ENCODE measurements at places on chromosomes 11 and 22.

- H3K27me3 ChIP-seq = no peaks in the 10 kb centered on the region
- H3K27ac ChIP-seq = no peak overlapping the region
- H3K4me1 ChIP-seq = no peaks in the 10 kb centered on the region
- H3K4me3 ChIP-seq = no peak overlapping the region
- H3K36me3 ChIP-seq = no peaks in the 10 kb centered on the region
Observed at GRCh38 chr11:134655189-134655989, 243.3 kb upstream of the B3GAT1 start.

- H3K27ac ChIP-seq = no peak overlapping the region
- no peaks in the 10 kb centered on the region for H3K36me3 ChIP-seq
- H3K4me3 ChIP-seq = no peak overlapping the region
- no peak for DNase-seq
- peaks cover 5% of the 10 kb centered on the region for H3K27me3 ChIP-seq
- no peaks in the 10 kb centered on the region for H3K4me1 ChIP-seq
Observed at GRCh38 chr11:119880143-119880542, 151.1 kb upstream of the NECTIN1 start.

- H3K4me3 ChIP-seq = no peak overlapping the region
- peaks cover 8% of the 10 kb centered on the region for H3K27me3 ChIP-seq
- peaks cover 6% of the 10 kb centered on the region for H3K4me1 ChIP-seq
Observed at GRCh38 chr11:67576735-67577475, 6.7 kb upstream of the GSTP1 start.

- no peak overlapping the region for H3K27ac ChIP-seq
- H3K27me3 ChIP-seq = no peaks in the 10 kb centered on the region
- peaks cover 4% of the 10 kb centered on the region for H3K36me3 ChIP-seq
- no peak overlapping the region for H3K4me3 ChIP-seq
- H3K4me1 ChIP-seq = no peaks in the 10 kb centered on the region
Observed at GRCh38 chr11:75919525-75919924, 104.5 kb downstream of the UVRAG start.

GRCh38 chr11:124942466-124943253, 6.8 kb upstream of the HEPACAM start:
- no peaks in the 10 kb centered on the region for H3K4me1 ChIP-seq
- no peaks in the 10 kb centered on the region for H3K36me3 ChIP-seq
- DNase-seq = no peak
- H3K27ac ChIP-seq = no peak overlapping the region
- no peak overlapping the region for H3K4me3 ChIP-seq

DNA sequence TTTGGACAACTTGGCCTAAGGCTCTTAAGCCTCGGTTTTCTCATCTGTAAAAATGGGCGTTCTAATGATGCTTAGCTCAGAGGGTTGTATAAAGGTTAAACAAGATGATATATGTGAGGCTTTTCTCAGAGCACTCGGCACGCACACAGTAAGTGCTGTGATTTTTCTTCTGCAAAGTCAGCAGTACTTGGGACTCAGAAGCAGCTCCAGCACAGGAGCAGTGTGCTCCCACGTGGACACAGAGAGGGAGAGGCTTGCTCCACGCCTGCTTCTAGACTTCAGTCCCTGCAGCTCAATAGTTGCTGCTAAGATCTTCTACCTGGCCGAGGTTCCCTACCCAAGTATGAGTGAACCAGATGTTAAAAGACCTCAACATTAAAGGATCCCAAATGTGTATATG, 39.9 kb upstream of the PHF21A start:
- no peak overlapping the region for H3K4me3 ChIP-seq
- DNase-seq = no peak
- H3K4me1 ChIP-seq = peaks cover 16% of the 10 kb centered on the region
- no peak overlapping the region for H3K27ac ChIP-seq

DNA sequence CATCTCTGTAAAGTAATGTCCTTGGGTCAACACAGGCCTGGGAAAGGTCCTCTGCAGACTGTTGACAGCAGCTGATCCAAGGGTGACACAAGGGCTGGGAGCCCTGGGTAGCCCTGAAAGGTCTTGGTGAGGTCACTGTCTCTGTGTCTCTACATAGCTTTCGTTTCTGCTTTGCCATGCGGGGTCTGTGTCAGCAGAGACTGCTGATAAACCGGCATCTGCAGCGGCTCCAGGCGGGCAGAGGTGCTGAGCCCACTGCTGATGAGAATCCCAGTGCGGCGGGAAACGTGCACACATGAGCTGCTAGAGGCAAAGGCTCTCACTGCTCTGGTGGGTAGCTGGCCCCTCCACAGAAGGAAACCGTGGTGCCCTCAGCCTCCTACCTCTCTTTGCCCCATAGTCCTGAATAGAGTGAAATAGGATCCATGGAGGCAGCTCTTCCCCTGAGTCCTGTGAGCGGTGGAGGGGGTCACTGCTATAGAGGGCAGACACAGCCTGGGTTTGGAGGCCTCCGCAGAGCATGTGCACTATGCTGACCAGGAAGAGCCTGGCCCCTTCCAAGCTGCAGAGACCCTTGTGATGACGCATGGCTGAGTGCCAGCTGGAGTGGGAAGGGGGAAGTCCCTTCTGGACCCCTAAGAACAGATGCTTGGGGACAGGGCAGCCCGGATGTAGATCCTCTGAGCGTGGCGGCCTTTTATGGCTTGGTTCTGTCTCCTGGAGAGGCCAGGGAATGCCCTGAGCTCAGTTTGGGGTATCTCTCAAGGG, 17.8 kb upstream of the ST3GAL4 start:
- peaks cover 19% of the 10 kb centered on the region for H3K27me3 ChIP-seq
- no peaks in the 10 kb centered on the region for H3K36me3 ChIP-seq
- H3K27ac ChIP-seq = peak overlapping the region; percentile 94
- no peak overlapping the region for H3K4me3 ChIP-seq
- peaks cover 80% of the 10 kb centered on the region for H3K4me1 ChIP-seq

GRCh38 chr22:33038131-33038772, 19.9 kb downstream of the SYN3 start:
- no peak overlapping the region for H3K4me3 ChIP-seq
- H3K36me3 ChIP-seq = no peaks in the 10 kb centered on the region
- DNase-seq = no peak
- no peaks in the 10 kb centered on the region for H3K27me3 ChIP-seq
- no peak overlapping the region for H3K27ac ChIP-seq
